Activated effector memory CD4-positive, alpha-beta T cell treated with Interleukin-2 at 50 U/mL for 16 hours (primary cell): ENCODE measurements at places on chromosomes 2 and 18.

- DNase-seq = no peak
Measured at GRCh38 chr2:215870088-215870490, 143.3 kb downstream of the MREG start.

- no peak for DNase-seq
Measured at GRCh38 chr18:26103579-26103978, 13.2 kb upstream of the SS18 start.

- no peak for DNase-seq
Measured at GRCh38 chr2:128180031-128180430, 89.0 kb downstream of the UGGT1 start.

- DNase-seq = no peak
Measured at GRCh38 chr2:107811411-107811810, 15.3 kb upstream of the RGPD4 start.

DNA sequence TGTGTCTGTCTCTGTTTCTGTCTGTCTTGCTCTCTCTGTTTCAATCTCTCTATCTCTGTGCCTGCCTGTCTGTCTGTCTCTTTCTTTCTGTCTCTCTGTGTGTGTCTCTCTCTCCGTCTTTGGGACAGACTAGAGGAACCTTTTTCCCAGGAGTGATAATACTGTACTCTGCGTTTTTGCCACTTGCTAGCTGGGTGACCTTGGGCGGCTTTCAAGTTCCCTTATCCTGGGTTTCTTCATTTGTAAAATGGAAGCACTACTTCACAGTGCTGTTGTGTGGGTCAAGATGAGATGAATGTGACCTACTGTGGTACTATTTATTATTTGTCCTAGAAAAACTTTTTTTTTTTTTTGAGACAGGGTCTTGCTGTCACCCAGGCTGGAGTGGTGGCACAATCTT, 42.4 kb downstream of the HPCAL1 start:
- no peak for DNase-seq

GRCh38 chr18:58520969-58521368, 107.9 kb downstream of the ALPK2 start:
- DNase-seq = no peak

- no peak for DNase-seq
Measured at GRCh38 chr2:168687314-168687713, 115.1 kb upstream of the NOSTRIN start.

GRCh38 chr2:26144953-26145680, 27.8 kb upstream of the GAREM2 start:
- peak; percentile 32 for DNase-seq

DNA sequence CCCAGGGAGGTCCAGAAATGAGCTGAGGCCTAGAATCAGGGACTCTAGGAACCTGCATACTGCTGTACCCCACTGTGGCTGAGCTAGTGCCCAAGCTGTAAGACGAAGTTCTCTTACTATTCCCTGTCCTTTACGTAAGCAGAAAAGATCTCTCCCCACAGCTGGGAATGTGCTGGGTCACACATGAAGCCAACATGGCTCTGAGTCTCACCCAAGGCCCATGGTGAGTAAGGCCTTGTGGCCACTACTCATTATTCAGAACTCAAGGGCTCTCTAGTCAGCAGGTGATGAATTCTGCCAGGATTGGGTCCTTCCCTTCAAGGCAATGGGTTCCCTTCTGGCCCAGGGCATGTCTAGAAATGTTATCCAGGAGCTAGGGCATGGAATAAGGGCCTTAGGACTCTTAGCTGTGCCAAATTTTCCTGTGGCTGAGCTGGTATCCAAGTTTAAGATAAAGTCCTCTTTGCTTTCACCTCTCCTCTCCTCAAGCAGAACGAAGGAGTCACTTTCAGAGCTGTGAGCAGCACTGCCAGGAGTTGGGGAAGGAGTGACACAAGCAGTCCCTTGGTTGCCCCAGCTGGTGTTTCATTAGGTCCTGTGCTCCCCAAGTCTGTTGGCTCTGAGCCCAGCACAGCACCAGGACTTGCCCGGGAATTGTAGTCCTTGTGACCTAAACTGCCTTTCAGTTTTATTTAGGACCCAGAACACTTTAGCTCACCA, 707.6 kb downstream of the SLC4A3 start:
- no peak for DNase-seq

DNA sequence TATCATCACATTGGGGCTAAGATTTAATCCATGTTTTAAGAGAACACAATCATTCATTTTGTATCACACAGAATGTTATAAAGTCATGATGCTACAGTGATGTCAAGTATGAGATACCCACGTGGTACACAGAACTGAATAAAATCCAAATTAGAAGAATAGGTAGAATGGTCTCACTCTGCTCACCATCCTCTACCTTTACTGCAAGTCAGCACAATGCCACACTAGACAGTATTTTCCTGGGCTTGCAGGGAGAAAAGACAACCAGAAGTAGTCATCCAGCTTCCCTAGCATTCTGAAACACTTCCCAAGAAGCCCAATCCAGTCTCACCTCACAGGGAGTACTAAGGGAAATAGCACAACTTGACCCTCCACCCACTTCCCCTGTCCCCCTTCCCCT, 856.2 kb upstream of the NRXN1 start:
- no peak for DNase-seq

DNA sequence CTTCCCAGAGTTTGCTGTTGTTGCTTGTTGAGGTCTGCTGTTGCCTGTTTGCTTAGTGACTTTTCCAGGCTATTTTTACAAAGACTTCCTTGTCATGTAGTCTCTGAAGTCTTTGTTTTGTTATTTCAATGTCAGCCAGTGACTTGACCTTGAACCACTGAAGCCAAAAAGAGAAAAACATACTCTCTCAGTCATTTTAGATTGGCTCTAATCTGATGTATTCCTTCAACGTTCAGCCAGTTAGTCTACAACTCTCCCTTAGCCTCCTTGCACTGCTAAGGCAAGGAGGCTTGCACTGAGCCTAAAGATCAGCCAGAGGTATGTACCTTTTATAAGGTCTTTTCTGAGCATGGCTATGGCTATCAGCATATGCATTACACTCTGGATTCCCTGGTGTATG, 27.9 kb downstream of the KIAA1328 start:
- DNase-seq = no peak

- no peak for DNase-seq
Measured at GRCh38 chr18:56789004-56789888, 138.1 kb downstream of the WDR7 start.

- DNase-seq = no peak
Measured at GRCh38 chr18:79912409-79912991, 39.0 kb downstream of the SLC66A2 start.

- no peak for DNase-seq
Measured at GRCh38 chr2:179017773-179018357, 32.1 kb downstream of the CCDC141 start.
